Neural crest cell (in vitro differentiated cells): ENCODE measurements at places on chromosomes 1 and 21. TPM values are rescaled to one million over a fixed set of nuclear protein-coding genes. Genes with fewer than 3 reads are reported as not detected.

The MAEL gene
- 0.20 and 0.21 TPM in 2 replicates for total RNA-seq

The SELP gene
- total RNA-seq: not detected in 2 replicates

The HSD3B2 gene
- total RNA-seq: not detected in 2 replicates

The SYTL1 gene
- total RNA-seq: 0.72 and 1.4 TPM in 2 replicates

The EFNA1 gene
- 0.50 and 0.77 TPM in 2 replicates for total RNA-seq

The TSSK3 gene
- 2.2 and 2.7 TPM in 2 replicates for total RNA-seq

The LENEP gene
- 1.9 and 2.5 TPM in 2 replicates for total RNA-seq

The COL8A2 gene
- total RNA-seq: 0.09 TPM in 2 replicates

GRCh38 chr1:17162941-17163340 lies 42.0 kb upstream of the PADI1 start:
- DNase-seq: no peak
- no peaks in the 10 kb centered on the region for H3K36me3 ChIP-seq
- no peak overlapping the region for H3K4me3 ChIP-seq
- H3K27me3 ChIP-seq: no peaks in the 10 kb centered on the region

- no peak overlapping the region for H3K4me3 ChIP-seq
- H3K4me1 ChIP-seq: no peaks in the 10 kb centered on the region
- no peak overlapping the region for H3K27ac ChIP-seq
- no peaks in the 10 kb centered on the region for H3K27me3 ChIP-seq
- no peak for DNase-seq
- H3K36me3 ChIP-seq: no peaks in the 10 kb centered on the region
These were observed 515.1 kb upstream of the PTBP2 start for GRCh38 chr1:96206451-96206850.

DNA sequence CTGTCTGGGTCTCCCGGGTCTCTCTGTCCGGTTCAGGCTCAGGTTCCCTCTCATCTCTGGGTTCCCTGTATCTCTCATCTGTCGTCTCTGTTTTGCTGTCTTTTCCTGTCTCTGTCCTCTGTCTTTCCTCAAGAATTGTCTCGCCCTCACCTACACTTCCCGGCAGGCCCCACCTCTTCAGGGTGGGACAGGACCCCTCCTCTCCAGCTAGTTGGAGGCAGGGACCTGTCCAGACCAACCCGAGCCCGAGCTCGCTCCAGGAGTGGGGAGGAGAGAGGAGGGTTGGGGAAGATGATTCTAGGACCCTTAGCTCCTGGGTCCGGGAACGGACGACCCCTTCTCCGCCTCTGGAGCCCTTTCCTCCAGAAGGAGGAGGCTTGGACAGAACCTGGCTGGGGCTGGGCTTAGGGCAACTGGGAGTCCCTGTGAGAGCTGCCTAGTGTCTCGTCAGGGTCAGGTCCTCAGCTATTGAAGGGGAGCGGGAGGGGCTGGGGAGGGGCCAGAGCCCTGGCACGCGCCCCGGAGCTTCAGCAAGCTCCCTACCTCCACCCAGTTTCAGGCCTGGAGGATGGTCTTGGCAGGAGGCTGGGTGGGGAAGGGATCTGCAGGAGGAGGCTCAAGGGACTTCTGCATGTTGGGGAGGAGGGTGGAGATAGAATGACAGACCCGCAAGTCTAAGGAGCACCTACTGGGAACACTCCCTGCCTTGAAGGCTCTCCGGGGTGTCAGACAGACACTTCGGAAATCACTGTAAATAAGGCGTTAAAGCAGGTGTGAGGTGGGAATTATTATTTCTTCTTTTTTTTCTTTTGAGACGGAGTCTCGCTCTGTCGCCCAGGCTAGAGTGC lies 26.3 kb upstream of the EPB41 start:
- H3K36me3 ChIP-seq: no peaks in the 10 kb centered on the region
- no peak for DNase-seq
- H3K27ac ChIP-seq: no peak overlapping the region
- H3K27me3 ChIP-seq: peaks cover 24% of the 10 kb centered on the region

GRCh38 chr1:41322835-41323234 lies 38.4 kb upstream of the FOXO6 start:
- no peaks in the 10 kb centered on the region for H3K36me3 ChIP-seq
- H3K27me3 ChIP-seq: no peaks in the 10 kb centered on the region
- no peak overlapping the region for H3K27ac ChIP-seq
- H3K4me1 ChIP-seq: peaks cover 3% of the 10 kb centered on the region
- no peak for DNase-seq
- no peak overlapping the region for H3K4me3 ChIP-seq

- peaks cover 6% of the 10 kb centered on the region for H3K36me3 ChIP-seq
- peak; percentile 17 for DNase-seq
- no peak overlapping the region for H3K4me3 ChIP-seq
These were observed 233.2 kb upstream of the PBX1 start for GRCh38 chr1:164325786-164326185.

GRCh38 chr1:32508761-32509160 lies 30.5 kb upstream of the ZBTB8A start:
- H3K4me1 ChIP-seq: no peaks in the 10 kb centered on the region
- H3K27me3 ChIP-seq: no peaks in the 10 kb centered on the region
- no peaks in the 10 kb centered on the region for H3K36me3 ChIP-seq
- H3K4me3 ChIP-seq: no peak overlapping the region
- no peak overlapping the region for H3K27ac ChIP-seq
- DNase-seq: no peak

DNA sequence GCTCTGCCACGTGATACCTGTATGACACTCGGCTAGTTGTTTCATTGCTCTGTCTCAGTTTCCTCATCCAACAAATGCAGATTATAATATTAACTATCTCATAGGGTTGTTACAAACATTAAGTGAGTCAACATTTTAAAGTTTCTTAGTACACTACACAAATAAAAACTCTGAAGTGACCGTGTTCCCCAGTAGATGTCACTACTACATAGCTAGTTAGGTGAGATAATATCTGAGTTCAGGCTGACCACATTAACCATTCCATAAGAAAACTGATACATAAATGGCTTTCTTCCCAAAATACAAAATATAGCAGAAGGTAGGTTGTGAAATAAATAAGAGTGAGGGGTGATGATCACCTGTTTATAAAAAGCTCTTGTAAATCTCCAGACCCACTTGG lies 214.1 kb downstream of the NUF2 start:
- no peak overlapping the region for H3K27ac ChIP-seq
- peaks cover 8% of the 10 kb centered on the region for H3K4me1 ChIP-seq
- DNase-seq: no peak
- no peak overlapping the region for H3K4me3 ChIP-seq
- H3K27me3 ChIP-seq: no peaks in the 10 kb centered on the region
- H3K36me3 ChIP-seq: no peaks in the 10 kb centered on the region

GRCh38 chr1:90414201-90414600 lies 302.9 kb downstream of the BARHL2 start:
- H3K27me3 ChIP-seq: no peaks in the 10 kb centered on the region
- no peak overlapping the region for H3K27ac ChIP-seq
- H3K4me3 ChIP-seq: no peak overlapping the region
- no peaks in the 10 kb centered on the region for H3K36me3 ChIP-seq

DNA sequence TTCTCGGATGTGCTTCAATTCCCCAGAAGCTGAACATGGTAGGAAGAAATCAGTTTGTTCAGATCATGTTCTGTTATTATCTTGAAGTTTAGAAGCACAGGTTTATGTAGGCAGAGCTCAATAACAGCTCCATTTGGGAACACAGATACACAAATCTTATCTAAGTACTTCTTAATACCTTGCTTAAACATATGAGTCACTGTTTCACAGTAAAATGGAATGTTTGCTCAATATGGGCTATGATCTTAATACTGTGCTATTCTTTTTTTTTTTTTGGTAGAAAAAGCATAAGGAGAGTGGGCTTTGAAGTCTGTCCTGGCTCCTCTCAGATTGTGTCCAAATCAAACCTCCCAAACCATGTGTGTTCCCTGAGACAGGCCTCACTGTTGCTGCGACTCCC lies 13.4 kb downstream of the PROK1 start:
- H3K27me3 ChIP-seq: no peaks in the 10 kb centered on the region
- H3K4me3 ChIP-seq: no peak overlapping the region
- peak overlapping the region; percentile 7 for H3K27ac ChIP-seq
- no peaks in the 10 kb centered on the region for H3K36me3 ChIP-seq
- no peaks in the 10 kb centered on the region for H3K4me1 ChIP-seq

- no peak for DNase-seq
- H3K4me3 ChIP-seq: no peak overlapping the region
These were observed 43.8 kb downstream of the FAAP20 start for GRCh38 chr1:2150801-2151200.

DNA sequence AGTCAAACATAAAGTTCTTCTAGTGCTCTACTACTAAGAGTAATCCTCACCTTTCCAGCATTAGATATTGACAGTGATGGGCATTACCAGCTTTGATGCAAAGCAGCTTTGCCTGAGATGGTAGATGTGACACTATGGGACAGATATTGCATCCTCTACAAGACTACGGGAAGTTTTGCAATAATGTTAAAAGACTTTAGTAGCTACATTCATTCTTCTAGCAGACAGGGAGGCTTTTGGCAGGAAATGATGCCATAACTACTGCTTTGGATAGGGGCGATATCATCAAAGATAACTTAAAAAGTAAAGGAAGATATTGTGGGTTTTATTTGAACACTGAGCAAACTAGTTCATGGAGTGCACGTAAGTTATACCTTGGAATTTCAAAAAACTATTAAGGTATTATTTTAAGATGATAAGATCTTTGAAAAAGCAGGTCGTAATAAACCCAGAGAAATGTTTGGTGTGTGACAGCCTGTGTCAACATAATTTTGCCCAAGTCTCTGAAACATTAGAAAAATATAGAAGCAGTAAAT lies 368.3 kb upstream of the TMPRSS15 start:
- DNase-seq: no peak
- no peak overlapping the region for H3K27ac ChIP-seq
- H3K4me3 ChIP-seq: no peak overlapping the region
- H3K36me3 ChIP-seq: no peaks in the 10 kb centered on the region
- no peaks in the 10 kb centered on the region for H3K4me1 ChIP-seq

GRCh38 chr1:178928041-178928440 lies 57.2 kb upstream of the ANGPTL1 start:
- H3K27ac ChIP-seq: no peak overlapping the region
- peak overlapping the region; percentile 7 for H3K4me3 ChIP-seq
- DNase-seq: no peak
- H3K36me3 ChIP-seq: peaks cover 20% of the 10 kb centered on the region
- H3K4me1 ChIP-seq: peaks cover 31% of the 10 kb centered on the region
